ENCODE measurements at places on chromosomes 1 and 21.

- DNase-seq, result no peak
These were observed 27.8 kb downstream of the UCK2 start for GRCh38 chr1:165855010-165855838.

DNA sequence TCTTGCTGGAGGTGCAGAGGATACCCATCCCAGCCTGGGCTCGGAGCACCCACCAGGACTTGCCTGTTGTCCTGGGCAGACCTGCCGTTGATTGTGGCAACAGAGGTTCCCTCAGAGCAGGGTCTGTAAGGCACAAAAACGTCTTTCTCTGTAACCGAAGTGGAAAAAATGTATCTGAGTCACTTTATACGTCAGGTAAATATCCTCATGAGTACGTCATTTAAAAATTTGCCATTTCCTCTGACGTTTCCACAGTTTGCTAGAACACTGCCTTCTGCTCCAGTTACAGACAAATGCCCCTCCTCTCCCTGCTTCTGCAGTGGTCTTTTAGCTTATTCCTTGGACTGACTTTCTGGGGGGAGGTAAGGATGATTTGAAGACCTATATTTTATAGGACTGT, 326.8 kb downstream of the HHAT start:
- DNase-seq, result no peak

DNA sequence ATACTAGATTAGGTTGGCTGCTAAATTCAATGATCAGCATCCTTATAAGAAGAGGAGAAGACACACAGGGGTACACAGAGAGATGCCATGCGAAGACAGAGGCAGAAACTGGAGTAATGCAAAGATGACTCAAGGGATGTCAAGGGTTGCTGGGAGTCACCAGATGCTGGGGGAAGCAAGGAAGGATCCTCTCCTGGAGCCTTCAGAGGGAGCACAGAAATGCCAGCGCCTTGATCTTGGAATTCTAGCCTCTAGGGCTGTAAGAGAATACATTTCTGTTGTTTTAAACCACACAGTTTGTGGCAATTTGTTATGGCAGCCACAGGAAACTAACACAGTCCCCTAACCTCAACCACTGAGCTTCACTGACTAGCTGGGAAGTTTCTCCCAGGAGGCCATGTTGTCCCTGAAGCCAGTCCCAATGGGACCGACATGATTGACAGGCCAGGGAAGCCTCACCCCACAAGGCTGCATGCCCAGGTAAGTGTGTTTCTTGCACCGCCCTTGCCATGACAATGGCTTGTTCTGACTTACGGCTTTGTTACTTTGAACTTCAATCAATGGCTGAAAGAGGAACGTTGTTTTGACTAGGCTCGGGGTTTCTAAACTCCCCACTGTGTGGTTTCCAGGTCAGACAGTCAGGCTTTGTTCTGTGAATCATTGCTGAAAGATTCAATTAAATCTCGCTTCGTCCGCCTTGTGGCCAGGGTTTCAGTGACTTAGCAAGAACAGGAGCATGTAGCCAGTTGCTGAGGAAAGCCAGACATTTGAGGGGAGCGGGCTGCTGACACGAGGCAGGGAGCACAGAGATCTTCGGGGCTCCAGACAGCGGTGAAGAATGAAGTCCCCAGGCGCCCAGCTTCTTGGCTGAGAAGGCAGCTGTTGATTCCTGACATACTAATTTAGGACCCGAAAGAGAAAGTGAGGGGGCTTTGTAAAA, 62.3 kb downstream of the RUNX1 start:
- peak; percentile 38 for DNase-seq

GRCh38 chr1:80363689-80364475, 1357.4 kb upstream of the ADGRL4 start:
- DNase-seq, result no peak

GRCh38 chr1:151905070-151905442, 4.3 kb downstream of the THEM4 start:
- DNase-seq, result no peak

DNA sequence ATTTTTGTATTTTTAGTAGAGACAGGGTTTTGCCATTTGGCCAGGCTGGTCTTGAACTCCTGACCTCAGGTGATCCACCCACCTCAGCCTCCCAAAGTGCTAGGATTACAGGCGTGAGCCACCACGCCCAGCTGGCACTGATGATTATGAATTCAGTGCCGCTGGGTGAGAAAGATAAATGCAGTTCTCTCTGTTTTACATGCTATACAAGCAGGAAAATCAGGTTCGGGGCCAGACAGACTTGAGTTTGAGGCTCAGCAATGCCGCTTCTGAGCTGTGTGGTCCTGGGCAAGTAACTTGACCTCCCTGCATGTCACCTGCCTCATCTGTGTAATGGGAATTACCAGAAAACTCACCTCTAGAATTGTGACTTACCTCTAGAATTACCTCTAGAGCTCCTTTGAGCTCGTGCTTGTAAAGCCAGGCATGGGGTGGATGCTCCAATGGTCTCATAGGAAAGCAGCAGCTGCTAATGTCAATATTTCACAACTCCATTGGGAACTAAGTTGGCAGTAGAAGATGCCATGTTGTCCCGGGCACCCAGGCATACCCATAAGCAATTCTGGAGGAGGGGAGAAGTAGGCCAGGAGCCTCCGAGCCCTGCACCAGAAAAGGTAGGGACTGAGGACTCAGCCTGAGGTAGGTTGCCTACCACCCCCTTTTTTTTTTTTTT, 119.8 kb upstream of the SLC25A33 start:
- DNase-seq, result no peak

DNA sequence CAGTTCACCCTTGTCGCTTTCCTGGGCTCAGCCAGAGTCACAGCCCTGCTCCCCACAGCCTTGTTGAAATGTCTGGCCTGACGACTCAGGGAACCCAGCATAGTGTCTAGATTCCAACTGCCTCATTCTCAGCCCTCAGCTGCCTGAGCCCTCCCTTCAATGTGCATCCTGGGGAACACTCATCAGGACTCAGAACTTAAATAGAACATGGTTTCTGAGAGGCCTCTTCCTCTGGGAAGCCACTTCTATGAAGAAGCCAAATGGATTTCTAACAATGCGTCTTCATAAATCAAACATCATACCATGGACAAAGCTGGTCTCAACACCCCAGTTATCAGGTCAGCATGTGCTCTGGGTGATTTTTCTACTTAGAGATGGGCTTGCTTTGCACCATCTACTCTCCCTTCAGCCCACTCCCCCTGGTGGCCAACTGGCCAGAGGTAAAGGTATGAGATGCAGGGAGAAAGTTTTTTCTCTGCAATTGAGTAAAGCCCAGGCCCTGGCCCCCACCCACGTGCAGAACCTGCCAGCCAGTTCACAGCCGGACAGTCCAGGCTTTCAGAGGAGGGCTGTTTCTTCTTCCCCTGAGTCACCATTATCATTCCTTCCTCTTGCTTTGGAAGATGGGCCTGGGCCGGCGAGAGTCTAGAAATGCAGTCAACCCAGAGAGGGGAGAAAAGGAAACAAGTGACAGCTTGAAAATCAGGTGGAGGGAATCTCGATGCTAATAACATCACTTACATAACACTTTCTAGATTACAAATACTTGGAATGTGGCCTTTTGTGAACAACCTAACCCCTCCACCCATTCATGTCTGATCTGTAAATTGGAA, 32.1 kb downstream of the CD244 start:
- peak; percentile 45 for DNase-seq

DNA sequence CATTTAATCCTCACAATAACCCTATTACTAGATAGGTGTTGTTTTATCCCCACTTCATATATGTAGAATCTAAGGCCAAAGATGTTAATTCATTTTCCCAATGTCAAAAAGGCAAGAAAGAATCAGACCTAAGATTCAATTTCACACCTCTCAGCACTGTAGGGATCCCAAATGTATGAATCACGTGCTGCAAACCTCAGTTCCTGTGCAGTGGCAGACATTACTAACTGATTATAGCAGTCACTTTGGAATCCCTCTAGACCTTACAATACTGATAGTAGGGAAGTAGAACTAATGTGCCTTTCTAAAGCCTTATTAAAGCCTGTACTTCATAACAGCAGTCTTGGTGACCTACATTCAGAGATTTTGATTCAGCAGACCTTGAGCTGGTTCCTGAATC, 2.3 kb downstream of the C1orf87 start:
- DNase-seq, result no peak

DNA sequence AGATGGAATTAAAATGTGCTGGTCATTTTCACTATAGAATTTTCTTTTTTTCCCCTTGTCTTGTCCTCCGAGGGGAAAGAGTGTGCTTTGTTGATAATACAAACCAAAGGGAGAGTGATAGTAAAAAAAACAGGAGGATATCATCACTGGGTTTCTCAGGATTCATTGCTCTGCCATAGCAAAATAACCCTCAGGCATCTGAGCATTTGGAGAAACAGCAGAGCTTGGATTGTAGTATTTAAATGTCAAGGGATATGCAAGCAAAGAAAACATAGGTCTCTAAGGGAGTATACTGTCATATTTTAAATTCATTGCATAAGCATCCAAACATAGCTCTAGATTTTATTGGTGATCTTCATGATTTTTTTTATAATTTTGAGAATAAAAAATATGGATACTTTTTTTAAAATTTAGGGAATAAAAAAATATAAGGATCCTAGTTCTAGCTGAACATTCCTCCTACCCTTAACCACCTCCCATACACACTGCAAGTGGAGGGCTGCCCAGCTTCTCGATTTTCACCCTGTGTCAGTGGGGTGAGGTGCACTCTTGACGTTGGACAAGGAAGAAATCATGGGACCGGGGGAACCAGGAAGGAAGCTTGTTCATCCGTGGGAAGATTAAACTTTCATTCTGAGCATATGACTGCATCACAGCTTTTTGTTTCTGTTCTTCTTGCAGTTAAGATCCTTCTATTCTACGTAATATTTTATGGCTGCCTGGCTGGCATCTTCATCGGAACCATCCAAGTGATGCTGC, 4.4 kb downstream of the ATP1B1 start:
- DNase-seq, result no peak

DNA sequence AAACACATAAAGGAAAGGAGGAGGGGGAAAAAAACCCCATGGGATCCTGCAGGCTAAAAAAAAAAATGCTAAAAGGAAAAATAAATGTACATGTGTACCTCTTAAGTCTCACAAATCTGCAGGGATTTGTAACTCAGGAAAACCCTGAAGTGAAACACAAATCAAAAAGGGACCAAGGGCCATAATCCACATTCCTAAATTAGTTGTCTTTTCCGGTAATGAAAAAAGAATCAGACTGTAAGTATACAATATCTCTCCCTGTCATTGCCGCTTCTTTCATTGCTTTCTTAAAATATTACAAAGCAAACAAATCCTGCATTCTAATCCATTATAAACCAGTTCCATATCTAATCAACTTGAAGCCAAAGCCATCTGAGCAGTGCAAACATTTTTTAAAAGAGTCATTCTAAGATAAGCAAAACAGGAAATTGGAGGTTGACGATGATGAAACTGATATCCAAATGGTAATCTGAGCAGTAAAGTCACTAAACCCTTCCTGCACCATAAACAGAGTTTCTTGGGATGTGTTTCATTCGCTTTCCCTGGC, 58.7 kb upstream of the SIM2 start:
- DNase-seq, result no peak

GRCh38 chr1:227449051-227449450, 114.3 kb upstream of the ZNF678 start:
- DNase-seq, result peak; percentile 11

GRCh38 chr1:154075746-154076145, 79.1 kb downstream of the NUP210L start:
- DNase-seq, result no peak

GRCh38 chr1:111615870-111616715, 3.5 kb upstream of the RAP1A start:
- DNase-seq, result peak; percentile 47

DNA sequence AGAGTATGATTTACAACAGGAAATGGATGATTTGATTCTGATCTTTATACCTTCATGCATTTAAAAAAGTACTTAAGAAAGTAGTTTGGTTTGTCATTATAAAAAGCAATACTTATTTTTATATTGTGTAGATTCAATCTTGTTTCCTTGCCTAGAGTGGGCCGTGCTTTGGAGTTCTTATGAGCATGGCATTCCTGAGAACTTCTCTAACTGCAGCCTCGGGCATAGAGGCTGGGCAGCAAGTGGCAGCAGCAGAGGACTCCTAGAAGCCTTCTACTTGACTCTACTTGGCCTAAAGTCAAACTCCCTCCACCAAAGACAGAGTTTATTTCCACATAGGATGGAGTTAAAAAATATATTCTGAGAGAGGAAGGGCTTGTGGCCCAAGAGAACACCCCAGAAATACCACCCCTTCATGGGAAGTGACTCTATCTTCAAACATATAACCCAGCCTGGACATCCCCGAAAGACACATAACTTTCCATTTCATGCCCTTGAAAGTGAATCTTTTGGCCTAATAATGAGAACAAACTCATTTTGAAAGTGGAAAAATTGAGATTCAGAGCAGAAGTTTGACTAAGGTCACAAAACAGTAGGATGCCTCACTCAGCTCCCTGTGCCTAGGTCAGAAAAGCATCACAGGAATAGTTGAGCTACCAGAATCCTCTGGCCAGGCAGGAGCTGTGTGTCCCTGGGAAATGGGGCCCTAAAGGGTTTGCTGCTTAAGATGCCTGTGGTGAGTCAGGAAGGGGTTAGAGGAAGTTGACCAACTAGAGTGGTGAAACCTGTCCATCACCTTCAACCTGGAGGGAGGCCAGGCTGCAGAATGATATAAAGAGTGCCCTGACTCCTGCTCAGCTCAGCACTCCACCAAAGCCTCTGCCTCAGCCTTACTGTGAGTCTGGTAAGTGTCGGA, at the start of gene IVL:
IVL (plus strand) TSS at position 861 of the 916 bp plus-strand sequence. CDS start 1,252 bp downstream, outside the sequence.
- no peak for DNase-seq

DNA sequence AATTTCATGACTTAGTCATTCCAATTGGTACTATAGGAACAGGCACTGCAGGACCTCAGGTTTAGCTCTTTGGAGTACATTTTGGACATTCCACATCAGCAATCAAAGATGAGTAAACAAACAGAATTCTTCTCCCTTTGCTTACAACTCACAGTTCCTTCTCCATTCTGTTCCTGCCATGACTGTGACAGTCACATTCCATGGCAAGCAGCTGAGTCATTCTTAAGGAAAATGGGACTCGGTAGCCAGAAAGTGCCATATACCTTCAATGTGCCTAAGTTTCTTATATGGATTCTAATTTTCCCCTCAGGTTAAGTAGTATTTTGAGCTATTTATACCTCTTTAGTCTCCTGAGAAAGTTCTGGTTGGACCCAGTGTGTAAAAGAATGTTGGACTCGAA, 25.6 kb downstream of the CRCT1 start:
- DNase-seq, result no peak

- DNase-seq, result no peak
These were observed 110.0 kb upstream of the SERBP1 start for GRCh38 chr1:67540025-67540732.

- no peak for DNase-seq
These were observed 7.1 kb downstream of the FNDC7 start for GRCh38 chr1:108719656-108720435.

Data from NK-92 treated with Interleukin-12 subunit alpha and Interleukin-12 subunit beta, amount 100 ng/mL, for 24 hours (cell line).